CD4-positive, alpha-beta T cell treated with Interleukin-17A for 4 hours (primary cell): ENCODE measurements at places on chromosomes 16 and 17.

- no peak for DNase-seq
These were observed 23.7 kb upstream of the CBX4 start for GRCh38 chr17:79862771-79863440.

GRCh38 chr17:74362069-74362405, 369 bp upstream of the BTBD17 start:
- DNase-seq = no peak

DNA sequence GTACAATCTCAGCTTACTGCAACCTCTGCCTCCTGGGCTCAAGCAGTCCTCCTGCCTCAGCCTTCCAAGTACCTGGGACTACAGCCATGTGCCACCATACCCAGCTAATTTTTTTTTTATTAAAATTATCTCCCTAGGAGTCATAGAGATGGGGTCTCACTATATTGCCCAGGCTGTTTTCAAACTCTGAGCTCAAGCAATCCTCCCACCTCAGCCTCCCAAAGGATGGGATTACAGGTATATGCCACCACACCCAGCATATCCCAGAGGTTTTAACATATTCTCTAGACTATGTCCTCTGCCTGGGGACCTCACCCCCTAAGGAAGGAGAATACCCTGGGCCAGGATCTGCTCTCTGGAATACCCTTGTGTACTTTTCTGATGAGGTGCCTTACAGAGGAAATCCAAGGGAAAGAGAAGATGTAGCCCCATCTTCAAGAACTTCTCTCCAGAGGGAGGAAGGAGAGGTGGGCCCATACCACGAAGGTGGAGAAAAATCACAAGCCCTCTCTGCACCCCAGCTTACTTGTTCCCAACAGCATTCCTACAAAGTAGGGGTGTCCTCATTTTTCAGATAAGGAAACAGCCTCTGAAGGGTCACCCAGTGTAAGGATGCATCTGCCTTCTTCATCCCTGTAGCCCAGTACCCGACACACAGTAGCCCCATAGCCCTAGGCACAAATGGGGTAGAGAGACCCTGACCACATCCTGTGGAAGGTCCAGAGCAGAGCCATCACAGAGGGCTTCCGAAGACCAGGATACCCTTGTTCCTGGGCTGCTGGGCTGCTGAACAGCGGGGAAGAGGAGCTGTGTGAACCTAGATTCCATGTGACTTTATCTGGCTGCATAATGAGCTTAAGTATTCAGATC, 151.6 kb downstream of the SOCS1 start:
- no peak for DNase-seq

DNA sequence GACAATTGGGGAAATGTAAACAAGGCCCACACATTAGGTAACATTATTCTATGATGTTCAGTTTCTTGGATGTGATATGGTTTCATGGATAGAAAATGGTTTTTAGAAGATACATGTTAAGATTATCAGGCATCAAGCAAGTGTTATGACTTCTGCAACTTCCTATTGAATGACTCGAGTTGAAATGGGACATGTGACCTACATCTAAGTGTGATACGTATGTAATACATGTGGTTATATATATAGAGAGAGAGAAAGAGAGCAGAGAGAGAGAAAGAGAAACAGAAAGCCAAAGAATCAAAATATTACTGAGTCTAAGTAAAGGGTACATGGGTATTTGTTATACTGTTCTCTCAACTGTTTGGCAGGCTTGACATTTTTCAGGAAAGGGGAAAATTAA, 1.7 kb downstream of the TMEM170A start:
- no peak for DNase-seq

DNA sequence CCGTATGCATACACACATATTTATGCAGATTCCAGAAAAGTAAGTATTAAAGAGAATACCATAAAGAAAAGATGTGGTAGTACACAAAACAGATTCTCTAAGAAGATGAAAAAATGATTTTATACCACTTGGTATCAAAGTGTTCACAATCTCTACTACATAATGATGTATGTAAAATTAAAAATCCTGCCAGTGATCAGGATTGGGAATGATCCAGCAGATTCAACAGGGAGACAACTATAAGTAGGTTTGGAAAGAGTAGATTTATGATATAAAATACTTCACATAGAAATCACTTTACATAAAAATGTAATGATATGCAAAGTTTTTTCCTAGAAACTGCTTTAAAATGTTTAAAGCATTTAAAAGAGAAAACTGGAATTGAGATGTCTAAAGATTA, 447.0 kb downstream of the CNTNAP4 start:
- no peak for DNase-seq

GRCh38 chr17:81514489-81514738, 1.8 kb upstream of the ACTG1 start:
- no peak for DNase-seq

- DNase-seq = no peak
These were observed 1629.5 kb upstream of the GOT2 start for GRCh38 chr16:60363566-60363965.

DNA sequence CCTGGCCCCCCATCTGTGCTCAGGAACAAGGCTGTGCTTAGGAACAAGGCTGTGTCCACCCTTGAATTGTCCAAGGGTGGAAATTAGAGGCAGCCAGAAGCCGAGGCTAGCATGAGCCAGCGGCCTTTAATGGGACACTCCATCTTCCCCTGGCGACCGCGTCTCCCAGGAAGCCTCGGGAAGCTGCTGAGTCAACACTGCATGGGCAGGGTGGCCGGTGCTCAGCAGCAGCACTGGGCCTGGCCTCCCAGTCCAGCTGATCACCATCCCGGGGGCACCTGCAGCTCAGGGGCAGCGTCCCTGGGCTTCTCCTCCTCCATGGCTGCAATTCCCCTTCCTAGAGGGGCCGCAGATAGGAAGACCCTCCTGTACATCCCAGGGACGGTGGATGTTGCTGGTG, 180.8 kb downstream of the ENGASE start:
- DNase-seq = no peak

DNA sequence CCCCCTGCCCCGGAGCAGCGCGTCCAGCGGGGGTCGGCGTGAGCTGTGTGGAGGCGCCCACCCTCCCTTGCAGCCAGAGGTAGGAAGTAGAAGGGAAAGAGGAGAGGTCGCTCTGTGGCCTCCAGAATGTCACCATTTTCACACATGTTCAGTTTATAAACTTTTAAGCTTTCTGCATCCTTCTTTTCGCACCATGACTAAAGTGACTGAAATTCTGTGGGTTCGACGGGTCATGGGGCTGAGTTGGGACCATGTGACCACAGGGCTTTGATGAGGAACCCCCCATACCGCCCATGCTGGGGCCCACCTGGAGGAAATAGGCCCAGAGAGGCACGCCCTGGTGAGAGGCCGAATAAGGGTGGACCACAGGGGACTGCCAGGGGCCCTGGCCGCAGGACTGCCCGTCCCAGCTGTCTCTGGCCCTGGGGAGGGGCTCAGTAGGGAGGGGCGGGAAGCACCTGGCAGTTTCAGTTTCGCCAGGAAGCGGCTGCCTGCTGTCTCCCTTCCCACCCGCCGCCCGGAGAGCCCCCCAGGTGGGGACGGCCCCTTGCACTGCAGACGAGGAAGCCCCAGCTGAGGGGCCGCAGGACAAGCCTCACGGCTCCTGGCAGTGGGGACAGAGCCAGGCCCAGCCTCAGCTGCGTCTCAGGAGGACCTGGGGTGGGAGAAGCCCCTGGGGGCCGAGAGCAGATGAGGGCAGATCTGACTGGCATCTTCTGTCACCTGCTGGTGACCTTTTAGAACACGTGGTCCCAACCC, 9.0 kb downstream of the CBFA2T3 start:
- DNase-seq = no peak

GRCh38 chr17:50836826-50837225, 1.4 kb downstream of the WFIKKN2 start:
- DNase-seq = no peak

GRCh38 chr16:57859331-57859730, 57.0 kb upstream of the KIFC3 start:
- no peak for DNase-seq

- DNase-seq = peak; percentile 7
These were observed 902 bp upstream of the SPATA32 start for GRCh38 chr17:45262516-45263476.
